Left hindlimb (tissue), 1 donor: ENCODE measurements at places on chromosomes 1 and 21.

- no peak for DNase-seq
These were observed 24.3 kb downstream of the STYXL2 start for GRCh38 chr1:167118188-167118587.

DNA sequence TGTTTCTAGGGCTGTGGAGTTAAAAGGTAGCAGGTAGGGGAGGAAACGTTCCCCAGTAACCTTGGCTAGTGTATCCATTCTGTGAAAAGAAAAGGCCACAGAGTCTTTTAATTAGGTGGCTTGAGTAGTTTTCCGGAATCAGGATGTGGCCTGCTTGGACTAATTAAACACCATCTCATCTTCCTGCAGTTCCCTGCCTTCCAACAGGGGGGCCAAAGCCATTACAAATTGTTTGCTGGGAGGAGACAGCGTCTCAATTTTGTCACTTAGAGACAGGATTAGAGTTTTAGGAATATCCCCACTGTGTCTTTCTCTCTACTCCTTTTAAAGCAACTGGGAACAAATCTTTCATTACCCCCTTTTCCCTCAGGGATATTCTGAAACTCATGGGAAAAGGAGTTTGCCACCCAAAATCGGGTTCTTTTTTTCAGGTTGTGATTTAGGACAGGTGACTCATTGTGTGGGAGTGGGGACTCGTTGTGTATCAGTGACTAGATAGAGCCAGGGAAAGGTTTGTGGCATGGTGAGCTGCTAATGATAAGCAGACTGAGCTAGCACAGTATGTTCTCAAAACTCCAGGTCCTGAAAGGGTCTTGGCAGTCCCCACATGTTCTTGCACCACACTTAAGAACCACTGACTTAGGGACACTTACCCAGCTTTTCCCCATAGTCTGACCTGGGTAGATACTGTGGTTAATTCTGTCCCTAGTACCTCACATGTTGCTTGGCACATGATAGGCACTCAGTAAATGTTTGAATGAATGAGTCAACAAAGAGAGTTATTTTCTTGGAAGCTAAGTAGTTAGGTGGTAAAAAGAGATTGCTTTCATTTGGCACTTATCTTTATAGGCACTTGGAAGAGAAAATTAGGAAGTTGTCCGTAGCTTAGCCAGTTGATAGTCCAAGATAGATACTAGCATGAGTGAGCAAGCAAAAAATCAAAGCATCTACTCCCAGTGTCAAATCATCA lies 22.5 kb downstream of the INTS3 start:
- DNase-seq: no peak

DNA sequence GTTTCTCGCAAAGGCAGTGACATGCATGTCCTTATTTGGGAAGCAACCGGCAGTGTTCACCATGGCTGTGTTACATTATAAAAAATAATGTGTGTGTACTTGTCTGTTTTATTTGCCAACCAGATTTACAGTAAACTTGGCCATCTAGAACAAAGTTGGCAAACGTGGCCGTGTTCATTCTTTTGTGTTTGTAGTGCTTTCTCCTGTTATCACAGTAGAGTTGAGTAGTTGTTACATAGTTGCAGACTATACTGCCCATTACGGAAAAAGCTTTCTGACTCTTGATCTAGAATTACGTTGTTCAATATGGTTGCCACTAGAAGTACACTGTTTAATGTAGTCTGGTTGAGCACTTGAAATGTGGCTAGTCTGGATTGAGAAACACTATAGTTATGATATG lies 19.4 kb downstream of the SOAT1 start:
- no peak for DNase-seq

DNA sequence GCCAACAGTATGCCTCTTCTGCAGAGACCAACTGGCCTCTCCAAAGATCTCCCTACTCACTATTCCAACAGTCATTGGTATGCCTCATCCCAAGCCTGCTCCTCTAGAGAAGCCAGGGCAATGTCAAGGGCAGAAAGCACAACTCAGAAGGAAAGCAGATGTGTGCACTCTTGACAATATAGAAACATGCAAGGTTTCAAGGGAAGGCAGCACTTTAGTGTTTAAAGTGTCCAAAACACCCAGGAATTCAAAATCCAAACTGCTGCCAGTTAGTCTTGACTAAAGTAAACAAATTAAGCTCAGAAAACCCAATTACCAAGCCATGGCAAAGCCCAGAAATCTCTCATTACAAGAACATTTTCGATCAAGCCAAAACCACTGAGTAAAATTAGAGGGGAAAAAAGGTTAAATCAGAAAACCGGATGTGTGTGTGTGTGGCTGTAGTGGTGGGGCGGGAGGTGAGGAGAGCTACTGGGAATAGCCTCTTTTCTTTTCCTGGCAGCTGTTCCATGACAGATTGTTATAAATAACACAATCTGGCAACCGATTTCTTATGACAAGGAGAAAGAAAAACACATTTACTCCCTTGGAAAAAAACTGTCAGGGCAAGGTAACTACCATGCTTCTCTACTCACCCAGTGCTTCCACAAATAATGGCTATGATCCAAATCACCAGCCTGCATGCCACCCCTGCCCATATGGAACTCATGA lies 39.2 kb downstream of the EIF2B3 start:
- DNase-seq: peak; percentile 72

GRCh38 chr1:221704306-221704705 lies 37.6 kb downstream of the DUSP10 start:
- no peak for DNase-seq

DNA sequence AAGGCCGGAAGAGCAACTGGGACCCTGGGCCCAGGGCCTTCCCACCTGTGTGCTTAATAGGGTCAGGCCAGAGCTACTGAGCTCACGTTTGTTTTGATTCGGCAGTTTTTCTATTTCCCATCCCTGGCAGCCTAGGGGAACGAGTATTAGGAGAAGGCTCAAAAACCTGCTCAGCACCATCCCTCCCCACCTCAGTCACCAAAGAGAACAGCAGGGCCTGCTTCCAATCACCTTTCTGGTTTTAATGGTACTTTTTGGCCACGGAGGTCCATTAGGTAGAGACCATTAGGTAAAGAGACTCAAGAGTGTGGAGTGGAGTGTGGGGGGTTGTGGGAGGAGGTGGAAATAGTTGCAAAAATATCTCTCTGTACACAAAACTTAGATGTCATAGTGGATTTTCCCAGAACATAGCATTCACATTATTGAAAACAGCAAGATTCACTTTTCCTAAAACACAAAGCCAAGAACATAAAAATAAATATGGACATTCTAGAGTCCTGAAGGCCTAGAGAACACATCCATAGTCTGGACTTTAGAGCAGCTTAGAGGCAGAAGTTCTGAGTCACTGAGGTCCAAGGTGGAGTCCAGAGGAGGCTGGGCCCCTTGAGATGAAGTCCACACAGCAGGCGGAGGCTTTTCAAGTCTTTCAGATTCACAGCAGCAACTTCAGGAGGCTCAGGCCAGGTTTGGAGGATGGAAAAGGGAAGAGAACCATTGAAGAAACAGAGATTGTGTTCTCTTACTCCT lies 19.5 kb downstream of the NUAK2 start:
- DNase-seq: no peak

- DNase-seq: no peak
These were observed 17.5 kb downstream of the GTF2B start for GRCh38 chr1:88873737-88874349.

DNA sequence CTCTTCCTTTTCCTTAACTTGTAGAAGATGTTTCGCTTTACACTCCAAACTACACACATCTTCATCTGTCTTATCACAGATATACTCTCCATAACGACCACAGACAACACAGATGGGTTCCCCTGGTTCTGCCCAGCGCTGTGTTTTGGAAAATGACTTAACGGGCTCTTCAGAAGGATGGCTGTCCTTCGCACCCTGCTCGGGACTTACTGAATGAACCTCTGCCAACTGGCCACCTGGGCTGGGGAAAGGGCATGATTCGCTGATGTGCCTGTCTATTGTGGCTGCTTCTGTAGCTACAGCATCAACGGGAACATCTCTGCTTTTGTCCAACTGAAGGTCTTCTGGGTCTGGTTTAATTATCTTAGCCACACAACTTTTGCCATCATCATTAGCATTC lies 3.4 kb downstream of the DDX59 start:
- no peak for DNase-seq

DNA sequence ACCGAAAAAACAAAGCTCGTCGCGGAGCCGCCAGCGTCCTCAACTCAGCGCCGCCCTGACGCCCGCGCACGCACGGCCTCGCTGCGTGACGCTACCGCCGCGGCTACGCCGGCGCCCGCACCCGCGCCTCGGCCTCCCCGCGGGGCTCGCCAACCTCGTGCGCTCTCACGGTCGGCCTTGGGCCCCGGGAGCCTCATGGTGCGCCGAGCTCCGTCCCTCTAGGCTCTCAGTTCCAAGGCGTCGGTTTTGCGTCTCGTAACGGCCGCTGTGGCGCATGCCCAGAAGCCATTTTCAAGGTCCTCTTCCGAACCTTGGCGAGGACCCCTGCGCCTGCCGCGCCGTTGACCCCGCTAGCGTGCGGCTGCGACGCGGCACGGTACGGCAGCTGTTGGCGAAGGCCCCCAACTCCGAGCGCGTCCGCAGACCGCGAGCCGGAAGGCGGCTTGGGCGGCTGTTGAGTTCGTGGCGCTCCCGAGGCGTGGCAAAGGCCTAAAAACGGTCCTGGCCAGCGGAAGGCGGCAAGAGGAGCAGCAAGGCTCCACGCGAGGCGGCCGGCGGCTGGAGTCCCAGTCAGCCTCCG lies at the start of gene HENMT1:
Gene HENMT1 (minus strand): TSS at position 64 of the 580 bp plus-strand sequence. CDS start 1,209 bp downstream, outside the sequence.
- DNase-seq: peak; percentile 89
